Umbilical cord (tissue), 2 donors: ENCODE measurements at places on chromosomes 2 and 18. TPM values are rescaled to one million over a fixed set of nuclear protein-coding genes. Genes with fewer than 3 reads are reported as not detected.

- no peak for DNase-seq
These were observed 63.3 kb downstream of the KCTD18 start for GRCh38 chr2:200446612-200447011.

DNA sequence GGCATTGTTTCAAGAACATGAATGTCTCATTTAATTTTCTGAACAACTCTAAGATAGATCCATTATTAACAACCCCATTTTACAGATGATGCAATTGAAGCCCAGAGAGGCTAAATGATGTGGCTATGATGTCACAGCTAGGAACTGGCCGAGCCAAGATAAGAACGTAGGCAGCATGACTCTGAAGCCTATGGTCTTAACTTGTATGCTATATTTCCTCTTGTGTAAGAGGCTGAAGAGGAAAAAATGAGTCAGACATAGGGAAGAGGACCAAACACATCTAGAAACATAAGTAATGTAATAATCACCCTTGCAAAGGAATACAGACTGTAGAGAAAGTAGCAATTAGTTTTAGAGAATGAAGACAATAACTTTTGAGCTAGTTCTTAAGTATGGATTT is 416.8 kb downstream of the FIGN start:
- DNase-seq = no peak

GRCh38 chr2:16413285-16413684 is 252.3 kb downstream of the CYRIA start:
- DNase-seq = no peak

DNA sequence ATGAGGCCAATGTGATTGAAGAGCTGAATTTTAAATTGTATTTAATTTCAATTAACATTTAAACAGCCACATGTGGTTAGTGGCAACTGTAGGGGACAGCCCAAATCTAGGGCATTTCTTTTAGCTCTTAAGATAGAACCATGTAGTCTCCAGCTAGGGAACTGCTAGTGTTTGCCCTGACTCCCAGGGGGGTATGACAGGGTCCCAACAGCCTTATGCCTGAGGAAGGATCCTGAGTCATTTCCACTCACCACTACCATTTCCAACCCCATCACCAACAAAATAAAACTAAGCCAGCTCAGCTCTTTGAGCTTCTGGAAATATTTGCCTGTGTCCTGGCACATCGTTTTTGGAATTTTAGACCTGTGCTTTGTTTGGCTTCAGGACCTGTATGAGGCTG is 13.7 kb upstream of the GMCL1 start:
- no peak for DNase-seq

GRCh38 chr2:102558463-102558862 is 60.9 kb upstream of the SLC9A2 start:
- no peak for DNase-seq

DNA sequence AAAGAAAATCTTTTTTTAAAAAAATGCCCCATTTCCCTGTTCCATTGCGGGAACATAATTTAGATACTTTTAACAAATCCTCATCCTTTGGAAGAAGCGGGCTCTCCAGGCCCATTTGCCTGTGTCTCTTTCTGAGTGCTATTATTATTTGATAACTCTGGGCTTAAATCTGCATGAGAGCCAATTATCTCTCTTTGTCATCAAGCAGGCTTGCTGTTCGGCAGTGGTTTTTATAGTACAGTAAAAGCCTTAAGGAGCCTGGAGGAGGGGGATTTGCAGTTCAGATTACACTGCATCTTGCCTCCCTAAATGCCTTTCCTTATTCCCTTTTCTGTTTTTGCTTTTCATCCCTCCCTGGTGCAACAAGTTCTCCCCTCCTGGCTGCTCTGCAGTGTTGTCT is 50.6 kb downstream of the CELF4 start:
- peak; percentile 14 for DNase-seq

- DNase-seq = no peak
These were observed 85.1 kb downstream of the SEMA4F start for GRCh38 chr2:74739129-74739528.

DNA sequence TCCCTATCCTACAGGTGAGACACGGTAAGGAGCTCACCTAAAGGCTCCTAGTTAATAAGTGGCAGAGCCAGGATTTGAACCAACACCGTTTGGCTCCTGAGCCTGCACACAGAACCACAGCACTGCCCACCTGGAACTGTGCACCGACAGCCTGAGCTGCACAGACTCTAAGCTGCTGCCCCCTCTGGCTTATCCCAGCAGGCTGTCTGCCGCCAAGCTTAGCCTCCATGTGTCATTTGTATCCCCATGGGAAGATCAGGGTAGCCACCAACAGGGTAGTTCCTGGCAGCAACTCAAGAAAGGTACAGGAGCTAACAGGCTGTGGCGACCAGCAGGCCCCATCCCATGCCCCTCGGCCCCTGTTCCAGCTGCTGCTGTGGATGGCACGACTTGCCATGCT is 135.7 kb downstream of the LRRC30 start:
- no peak for DNase-seq

DNA sequence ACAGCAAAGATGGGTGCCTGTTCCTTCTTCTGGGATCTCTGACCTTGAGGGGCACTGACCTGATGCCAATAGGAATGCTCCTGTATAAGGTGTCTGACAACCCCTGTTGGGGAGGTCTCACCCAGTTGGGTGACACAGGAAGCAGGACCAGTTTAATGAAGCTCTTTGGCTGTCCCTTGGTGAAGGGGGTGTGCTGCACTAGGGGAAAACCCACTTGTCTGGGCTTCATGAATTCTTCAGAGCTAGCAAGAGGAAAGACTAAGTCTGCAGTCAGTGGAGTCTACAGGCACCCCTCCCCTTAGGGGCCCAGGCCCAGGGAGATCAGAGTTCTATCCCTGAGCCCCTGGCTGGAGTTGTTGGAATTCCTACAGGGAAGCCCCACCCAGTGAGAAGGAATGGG is 550.8 kb upstream of the CHAC2 start:
- DNase-seq = no peak

DNA sequence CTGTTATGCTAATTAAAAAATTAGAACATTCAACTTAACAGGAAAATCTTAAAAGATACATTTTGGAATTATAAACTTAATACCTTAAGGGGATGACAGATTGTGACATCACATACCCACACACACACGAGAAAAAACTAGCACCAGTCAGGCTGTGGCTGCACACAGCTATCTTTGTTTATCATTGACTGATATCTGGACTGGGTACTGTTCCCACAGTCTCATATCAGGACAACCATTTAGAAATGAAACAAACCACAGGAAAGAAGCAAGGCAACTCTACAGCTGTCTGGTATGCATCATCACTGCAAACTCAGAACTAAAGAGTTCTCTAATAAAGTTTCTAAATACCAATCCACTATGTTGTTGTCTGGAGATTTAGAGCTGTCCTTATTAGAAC is 210.9 kb upstream of the SMAD7 start:
- peak; percentile 17 for DNase-seq

- peak; percentile 54 for DNase-seq
These were observed 245.8 kb downstream of the SOX11 start for GRCh38 chr2:5937851-5938565.

GRCh38 chr2:240873098-240873788 is 4.6 kb downstream of the AGXT start:
- DNase-seq = no peak

GRCh38 chr18:69123421-69123820 is 277.3 kb upstream of the DOK6 start:
- no peak for DNase-seq

The SCYGR5 gene
- not detected for total RNA-seq

The ADGRF3 gene
- total RNA-seq = 0.48 TPM

The CDKL4 gene
- 8.2 TPM for total RNA-seq

The SPIRE1 gene
- total RNA-seq = 22.1 TPM

The COL4A4 gene
- 0.72 TPM for total RNA-seq

The KCNJ3 gene
- 2.4 TPM for total RNA-seq

The FAM110C gene
- 7.7 TPM for total RNA-seq

The PFN4 gene
- total RNA-seq = not detected

The TUBB8B gene
- total RNA-seq = not detected

The C2orf78 gene
- 1.7 TPM for total RNA-seq

The SEC11C gene
- total RNA-seq = 10.8 TPM

The DYNAP gene
- 7.0 TPM for total RNA-seq

The LPIN1 gene
- 23.1 TPM for total RNA-seq

The IL1R1 gene
- total RNA-seq = 82.3 TPM

The SH3BP4 gene
- 4.6 TPM for total RNA-seq
